ENCODE measurements at places on chromosomes 2 and 18.

DNA sequence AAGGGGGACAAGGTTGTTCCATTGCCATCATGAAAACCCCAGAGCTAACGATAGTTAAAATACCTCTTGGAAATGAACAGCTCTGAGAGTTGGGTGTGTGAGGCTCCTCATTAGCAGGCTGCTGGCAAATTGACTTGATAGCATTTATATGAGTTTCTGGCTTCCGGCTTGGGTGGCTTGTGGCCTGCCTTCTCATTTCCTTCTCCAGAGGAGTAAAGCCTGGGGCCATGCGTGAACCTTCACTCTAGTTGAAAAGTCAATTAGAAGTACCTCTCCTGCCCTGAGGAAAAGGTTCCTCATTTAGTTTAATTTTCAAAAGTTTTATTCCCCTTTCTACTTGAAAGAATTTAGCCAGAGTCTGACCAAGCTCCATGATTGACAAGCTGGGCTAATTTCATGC lies 67.1 kb downstream of the MGAT5 start:
- DNase-seq, result no peak

GRCh38 chr2:202373490-202373889 lies 2.6 kb upstream of the BMPR2 start:
- DNase-seq, result no peak

- DNase-seq, result no peak
Measured at GRCh38 chr2:1528273-1529064, 115.2 kb downstream of the TPO start.

GRCh38 chr2:239393388-239393940 lies 7.4 kb downstream of the HDAC4 start:
- DNase-seq, result no peak
